Right renal pelvis (tissue), 4 donors: ENCODE measurements at places on chromosomes 1 and 21. TPM values are rescaled to one million over a fixed set of nuclear protein-coding genes. Genes with fewer than 3 reads are reported as not detected.

DNA sequence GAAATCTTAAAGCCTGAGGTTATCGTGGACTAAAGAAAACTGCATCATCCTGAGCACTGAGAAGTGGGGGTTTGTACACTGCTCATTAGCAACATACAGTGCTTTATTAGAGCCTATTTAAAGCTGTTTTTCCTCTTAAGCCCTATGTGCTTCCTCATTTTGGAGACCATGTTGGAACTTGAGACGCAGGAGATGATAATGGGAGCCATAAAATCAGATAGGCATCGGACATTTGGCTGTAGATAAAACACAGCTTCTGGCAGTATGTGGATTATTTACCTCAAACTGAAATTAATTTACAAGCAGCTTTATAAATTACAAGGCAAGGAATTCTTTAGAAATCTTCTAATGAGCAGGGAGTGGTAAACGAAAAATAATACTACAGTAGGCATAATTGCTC, 147.7 kb upstream of the IVNS1ABP start:
- no peak for DNase-seq

DNA sequence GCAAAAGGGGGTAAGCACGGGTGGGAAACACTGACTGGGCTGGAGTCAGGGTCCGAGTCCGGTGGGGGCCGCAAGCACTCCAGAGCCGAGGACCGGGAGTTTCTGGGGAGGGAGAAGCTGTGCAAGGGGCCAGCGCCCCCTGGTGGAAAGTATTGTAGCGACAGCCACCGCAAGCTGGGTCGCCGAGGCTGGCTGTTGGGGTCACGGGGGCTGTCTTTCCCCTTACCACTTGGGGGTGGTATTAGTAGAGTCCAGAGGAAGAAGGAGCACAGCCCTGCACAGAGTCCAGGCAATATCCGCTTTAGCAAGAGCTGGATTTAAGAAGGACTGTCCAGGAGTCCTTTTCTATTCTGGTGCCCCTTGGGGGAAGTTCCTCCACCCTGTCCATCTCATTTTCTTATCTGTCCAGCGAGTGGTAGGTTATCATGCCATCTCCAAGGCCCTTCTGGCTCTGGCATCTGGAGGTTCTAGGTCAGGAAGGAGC, 17.9 kb upstream of the ETV3 start:
- no peak for DNase-seq

GRCh38 chr1:35506960-35507912, 50.0 kb downstream of the KIAA0319L start:
- no peak for DNase-seq

DNA sequence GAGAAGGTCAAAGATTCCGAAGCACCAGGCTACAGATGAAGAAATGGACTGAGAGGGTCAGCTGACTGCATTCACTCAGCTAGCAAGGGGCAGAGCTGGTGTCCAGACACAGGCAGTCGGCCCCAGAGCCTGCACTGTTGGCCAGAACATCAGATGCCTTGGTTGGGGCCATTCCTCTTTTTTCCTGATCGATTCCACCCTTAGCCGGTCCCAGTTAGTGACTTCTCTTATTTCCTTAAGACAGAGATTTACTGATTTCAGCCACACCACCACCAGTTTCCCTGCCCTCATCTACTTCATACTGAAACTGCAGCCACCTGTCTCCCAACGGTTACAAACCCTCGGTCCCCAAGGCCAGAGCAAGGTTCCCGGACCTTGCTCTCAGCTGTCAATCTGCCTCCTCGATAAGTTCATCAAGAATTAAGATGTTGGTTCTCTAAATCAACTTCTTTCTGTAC, 11.5 kb downstream of the CD58 start:
- DNase-seq = no peak

The IQCC gene
- 7.9 TPM for polyA plus RNA-seq

The PCSK9 gene
- 1.6 TPM for polyA plus RNA-seq
